T-cell (primary cell): ENCODE measurements at places on chromosomes 5 and 9. TPM values are rescaled to one million over a fixed set of nuclear protein-coding genes. Genes with fewer than 3 reads are reported as not detected.

The THG1L gene
- 9.4 TPM for total RNA-seq

The ARL10 gene
- total RNA-seq = 19.2 TPM

DNA sequence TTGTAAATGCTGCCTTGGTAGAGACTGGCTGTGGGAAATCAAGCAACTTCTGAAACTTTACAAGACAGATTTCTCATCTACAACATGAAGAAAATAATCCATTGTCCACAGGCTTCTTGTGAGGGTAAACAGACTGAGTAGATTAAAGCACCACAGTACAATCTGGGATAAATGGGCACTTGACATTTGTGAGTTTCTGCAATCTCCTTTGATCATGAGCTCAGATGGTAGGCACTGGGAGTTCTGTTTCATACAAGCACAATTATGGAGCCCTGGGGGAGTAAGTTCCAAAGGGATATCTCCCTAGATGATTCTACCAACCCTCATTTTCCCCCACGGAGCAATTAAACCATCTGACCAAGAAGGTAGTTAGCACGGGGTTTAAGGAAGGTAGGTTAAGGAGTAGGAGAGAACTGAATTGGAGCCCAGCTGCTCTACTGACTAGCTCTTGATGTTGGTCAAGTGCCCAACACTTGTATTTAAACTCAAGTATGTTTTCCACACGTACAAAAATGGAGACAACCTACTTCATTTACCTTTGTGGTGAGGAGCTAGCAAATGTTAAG is 479.5 kb upstream of the TNC start:
- DNase-seq = no peak
- no peaks in the 10 kb centered on the region for H3K4me1 ChIP-seq
- H3K27me3 ChIP-seq = no peaks in the 10 kb centered on the region
- no peaks in the 10 kb centered on the region for H3K36me3 ChIP-seq
- H3K27ac ChIP-seq = no peak overlapping the region

DNA sequence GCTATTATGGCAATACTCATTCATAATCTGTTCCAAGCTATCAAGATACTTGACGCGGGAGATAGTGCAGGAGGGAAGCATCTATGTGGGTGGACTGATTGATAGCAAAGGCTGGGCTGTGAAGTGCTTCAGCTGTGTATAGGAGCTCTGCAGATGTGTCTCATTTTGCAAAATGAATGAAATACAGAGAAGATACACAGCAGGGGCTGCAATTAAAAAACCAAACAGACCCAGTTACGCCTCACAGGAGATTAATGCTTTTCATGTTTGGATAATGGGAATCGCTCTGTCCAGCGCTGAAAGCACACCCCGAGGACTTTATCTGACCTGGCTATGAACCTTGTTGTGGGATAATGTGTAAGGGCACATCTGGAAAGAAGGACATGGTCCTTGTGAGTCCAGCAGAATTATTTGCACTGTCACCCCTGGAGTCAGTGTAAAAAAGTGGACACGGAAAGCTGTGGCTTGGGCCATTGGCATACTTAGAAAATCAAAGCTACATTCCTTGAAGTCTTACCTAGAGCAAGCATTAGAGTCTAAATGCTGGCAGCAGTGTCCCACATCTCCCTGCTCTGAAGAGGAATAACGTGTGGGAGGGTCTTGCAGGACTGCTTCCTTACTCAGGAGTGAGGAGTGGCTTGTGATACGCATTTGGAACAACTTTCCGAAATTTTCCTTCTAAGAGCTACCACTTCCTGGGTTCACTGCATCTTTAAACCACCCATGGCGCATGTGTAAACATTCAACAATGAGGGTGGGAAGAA is 2.6 kb downstream of the SH3RF2 start:
- no peaks in the 10 kb centered on the region for H3K4me1 ChIP-seq
- H3K36me3 ChIP-seq = no peaks in the 10 kb centered on the region
- no peak overlapping the region for H3K27ac ChIP-seq
- no peak overlapping the region for H3K4me3 ChIP-seq

- H3K4me3 ChIP-seq = no peak overlapping the region
- H3K27ac ChIP-seq = no peak overlapping the region
- no peaks in the 10 kb centered on the region for H3K27me3 ChIP-seq
- no peak for DNase-seq
- H3K4me1 ChIP-seq = no peaks in the 10 kb centered on the region
These were observed 312.1 kb upstream of the TUSC1 start for GRCh38 chr9:25990376-25990775.

GRCh38 chr5:78497573-78498533 is 137.4 kb downstream of the SCAMP1 start:
- H3K36me3 ChIP-seq = no peaks in the 10 kb centered on the region
- no peaks in the 10 kb centered on the region for H3K27me3 ChIP-seq
- H3K4me1 ChIP-seq = no peaks in the 10 kb centered on the region
- H3K4me3 ChIP-seq = no peak overlapping the region
- no peak for DNase-seq

- H3K27ac ChIP-seq = no peak overlapping the region
- H3K27me3 ChIP-seq = no peaks in the 10 kb centered on the region
- no peaks in the 10 kb centered on the region for H3K36me3 ChIP-seq
- no peak overlapping the region for H3K4me3 ChIP-seq
- H3K4me1 ChIP-seq = no peaks in the 10 kb centered on the region
These were observed 42.7 kb upstream of the HMCN2 start for GRCh38 chr9:130222833-130223232.

DNA sequence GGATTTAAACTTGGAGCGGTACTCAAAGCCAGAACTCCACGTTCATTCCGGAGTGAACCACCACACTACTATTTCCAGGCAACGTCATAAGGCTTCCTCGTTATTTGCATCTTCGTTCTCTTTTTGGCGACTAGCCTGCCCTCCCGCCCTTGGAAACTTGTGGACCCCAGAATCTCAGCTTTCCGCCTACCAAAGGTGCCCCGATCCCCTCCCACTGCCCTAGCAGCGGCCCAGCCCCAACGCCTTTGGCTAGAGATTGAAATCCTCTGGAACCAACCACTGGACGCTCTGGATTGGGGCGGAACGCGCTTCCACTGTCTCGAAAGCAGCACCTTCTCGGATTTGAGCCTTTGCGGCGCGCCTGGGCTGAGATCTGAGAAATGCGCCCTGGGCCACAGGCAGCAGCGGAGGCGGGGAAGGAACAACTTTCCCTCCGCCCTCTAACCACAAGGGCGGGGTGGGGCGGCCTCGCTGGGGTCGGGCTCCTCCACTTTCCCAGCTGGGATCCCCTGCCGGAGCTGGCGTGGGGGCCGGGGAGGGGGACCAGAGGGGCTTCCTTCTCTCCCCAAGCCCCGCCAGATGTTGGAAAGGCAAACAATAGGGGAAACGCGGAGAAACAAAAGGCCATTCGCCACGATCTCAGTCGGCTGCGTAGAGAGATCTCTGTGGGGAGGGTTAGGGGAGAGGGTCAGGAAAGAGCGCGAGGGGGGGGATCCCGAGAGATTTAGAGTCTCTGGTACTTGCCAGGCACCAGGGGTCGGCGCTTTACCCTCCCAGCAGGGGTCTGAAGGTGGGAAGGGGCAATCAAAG is 1.3 kb downstream of the MOB3B start:
- H3K4me1 ChIP-seq = peaks cover 4% of the 10 kb centered on the region
- peaks cover 17% of the 10 kb centered on the region for H3K27me3 ChIP-seq
- H3K27ac ChIP-seq = no peak overlapping the region

GRCh38 chr5:175387144-175387543 is 56.8 kb downstream of the DRD1 start:
- H3K36me3 ChIP-seq = no peaks in the 10 kb centered on the region
- no peak for DNase-seq
- no peak overlapping the region for H3K27ac ChIP-seq
- H3K4me1 ChIP-seq = no peaks in the 10 kb centered on the region
- no peak overlapping the region for H3K4me3 ChIP-seq

DNA sequence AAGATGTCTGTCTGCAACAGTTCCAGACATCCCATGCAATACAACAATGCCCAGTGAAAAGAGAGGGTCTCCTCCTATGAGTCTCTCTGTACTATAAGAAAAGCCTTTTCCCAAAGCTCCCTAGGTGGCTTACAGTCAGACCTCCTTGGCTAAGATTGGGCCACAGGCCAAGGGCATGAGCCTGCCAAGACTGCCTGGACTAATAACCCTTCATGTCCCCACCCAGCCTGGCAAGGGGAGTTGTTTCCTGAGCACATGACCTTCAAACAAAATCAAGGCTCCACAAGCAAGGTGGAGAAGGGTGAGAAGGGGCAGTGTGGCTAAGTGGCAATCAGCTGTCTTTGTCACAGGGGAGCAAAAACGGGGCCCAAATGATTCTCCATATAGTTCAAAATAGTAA is 75.6 kb upstream of the ZSWIM6 start:
- no peak for DNase-seq
- no peaks in the 10 kb centered on the region for H3K4me1 ChIP-seq
- H3K27me3 ChIP-seq = no peaks in the 10 kb centered on the region
